ENCODE measurements at places on chromosomes 13 and 19.

GRCh38 chr19:23779645-23780044, 21.0 kb upstream of the ZNF681 start:
- DNase-seq: no peak

- no peak for DNase-seq
Measured at GRCh38 chr13:29428310-29429181, 166.9 kb downstream of the SLC7A1 start.

DNA sequence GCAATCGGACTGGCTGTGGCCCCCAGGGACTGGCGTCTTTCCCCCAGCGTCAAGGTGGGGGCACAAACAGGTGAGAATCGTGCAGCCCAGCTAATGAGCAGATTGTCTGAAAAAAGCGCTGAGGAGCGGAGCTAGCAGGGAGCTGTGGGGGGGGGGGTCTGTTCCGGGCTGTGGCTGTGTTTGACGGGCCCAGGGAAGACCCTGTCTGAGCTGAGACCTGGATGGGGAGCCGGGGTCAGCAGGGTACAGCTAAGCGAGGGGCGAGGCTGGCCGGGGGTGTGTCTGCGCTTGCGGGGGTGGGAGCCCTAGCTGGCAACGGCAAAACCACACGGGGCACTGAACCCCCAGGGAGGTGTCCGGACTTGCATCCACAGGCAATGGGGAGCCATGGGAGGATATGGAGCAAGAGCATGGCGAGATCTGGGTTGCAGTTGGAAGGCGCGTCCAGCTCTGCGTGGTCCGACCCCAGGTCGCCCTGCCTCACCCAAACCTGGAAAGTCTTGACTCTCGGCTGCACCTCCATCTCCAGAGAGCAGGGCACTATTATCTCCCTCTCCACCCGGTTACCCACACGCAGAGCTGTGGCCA, 4.6 kb downstream of the LINGO3 start:
- DNase-seq: no peak

DNA sequence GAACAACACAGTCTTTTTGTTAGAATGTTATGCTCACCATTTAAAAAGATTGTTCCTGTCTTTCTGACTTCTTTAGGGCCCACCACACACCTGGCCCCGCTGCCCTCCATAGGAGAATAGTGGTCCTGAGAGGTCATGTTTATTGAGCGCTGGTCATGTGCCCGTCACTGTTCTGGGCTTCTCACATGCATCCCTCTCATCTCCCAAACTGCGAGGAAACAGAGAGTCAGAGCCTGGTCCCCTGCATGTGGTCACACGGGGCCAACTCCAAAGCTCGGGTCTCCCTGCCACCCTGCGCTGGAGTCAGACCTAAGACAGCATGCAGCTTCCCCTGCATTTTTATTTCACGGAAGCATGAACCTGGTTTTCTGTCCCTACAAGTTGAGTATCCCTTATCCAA, 70.4 kb upstream of the GPR183 start:
- DNase-seq: no peak

DNA sequence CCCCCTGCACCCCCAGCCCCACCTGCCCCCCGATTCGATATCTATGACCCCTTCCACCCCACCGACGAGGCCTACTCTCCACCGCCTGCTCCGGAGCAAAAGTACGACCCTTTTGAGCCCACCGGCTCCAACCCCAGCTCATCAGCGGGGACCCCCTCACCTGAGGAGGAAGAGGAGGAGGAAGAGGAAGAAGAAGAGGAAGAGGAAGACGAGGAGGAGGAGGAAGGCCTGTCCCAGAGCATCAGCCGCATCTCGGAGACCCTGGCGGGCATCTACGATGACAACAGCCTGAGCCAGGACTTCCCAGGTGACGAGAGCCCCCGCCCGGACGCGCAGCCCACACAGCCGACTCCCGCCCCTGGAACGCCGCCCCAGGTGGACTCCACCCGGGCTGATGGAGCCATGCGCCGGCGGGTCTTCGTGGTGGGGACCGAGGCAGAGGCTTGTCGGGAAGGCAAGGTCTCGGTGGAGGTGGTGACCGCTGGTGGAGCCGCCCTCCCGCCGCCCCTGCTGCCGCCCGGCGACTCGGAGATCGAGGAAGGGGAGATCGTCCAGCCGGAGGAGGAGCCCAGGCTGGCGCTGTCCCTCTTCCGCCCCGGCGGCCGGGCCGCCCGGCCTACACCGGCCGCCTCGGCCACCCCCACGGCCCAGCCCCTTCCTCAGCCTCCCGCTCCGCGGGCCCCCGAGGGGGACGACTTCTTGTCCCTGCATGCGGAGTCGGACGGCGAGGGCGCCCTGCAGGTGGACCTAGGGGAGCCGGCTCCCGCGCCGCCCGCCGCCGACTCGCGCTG, 9.2 kb downstream of the SCAF1 start:
- no peak for DNase-seq

- DNase-seq: no peak
Measured at GRCh38 chr19:5809053-5809452, 4.2 kb downstream of the NRTN start.

GRCh38 chr19:32173836-32174235, 171.6 kb upstream of the ZNF507 start:
- DNase-seq: no peak

DNA sequence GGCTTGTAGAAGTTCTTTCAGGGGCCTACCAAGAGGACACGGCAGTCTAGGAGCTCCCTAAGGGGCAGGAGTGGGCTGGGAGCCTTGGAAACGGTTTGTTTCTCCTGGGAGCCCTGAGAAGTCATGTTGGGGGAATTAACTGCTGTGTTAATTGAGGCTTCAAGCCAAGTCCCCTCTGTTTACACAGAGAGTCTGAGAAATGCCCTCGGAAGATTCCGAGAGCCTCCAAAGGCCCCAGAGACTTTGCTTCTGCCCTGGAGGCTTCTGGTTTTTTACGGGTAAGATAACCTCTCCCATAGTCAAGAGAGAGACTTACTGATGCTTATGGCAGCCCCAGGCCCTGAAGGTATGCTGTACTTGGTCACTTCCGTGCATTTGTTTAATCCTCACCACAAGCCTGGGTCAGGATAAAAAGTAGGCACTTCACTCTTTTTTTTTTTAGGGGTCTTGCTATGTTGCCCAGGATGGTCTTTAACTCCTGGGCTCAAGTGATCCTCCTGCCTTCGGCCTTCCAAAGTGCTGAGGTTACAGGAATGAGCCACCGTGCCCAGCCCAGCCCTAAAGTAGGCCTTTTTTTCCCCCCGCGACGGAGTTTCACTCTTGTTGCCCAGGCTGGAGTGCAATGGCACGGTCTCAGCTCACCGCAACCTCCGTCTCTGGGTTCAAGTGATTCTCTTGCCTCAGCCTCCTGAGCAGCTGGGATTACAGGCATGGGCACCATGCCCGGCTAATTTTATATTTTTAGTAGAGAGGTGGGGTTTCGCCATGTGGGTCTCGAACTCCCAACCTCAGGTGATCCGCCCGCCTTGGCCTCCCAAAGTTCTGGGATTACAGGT, 15.2 kb downstream of the IER2 start:
- DNase-seq: no peak

- no peak for DNase-seq
Measured at GRCh38 chr13:113989585-113990300, 15.9 kb upstream of the C13orf46 start.

GRCh38 chr13:113638173-113638746, 19.7 kb downstream of the ATP4B start:
- DNase-seq: no peak
